ENCODE measurements at places on chromosomes 5 and 9.

DNA sequence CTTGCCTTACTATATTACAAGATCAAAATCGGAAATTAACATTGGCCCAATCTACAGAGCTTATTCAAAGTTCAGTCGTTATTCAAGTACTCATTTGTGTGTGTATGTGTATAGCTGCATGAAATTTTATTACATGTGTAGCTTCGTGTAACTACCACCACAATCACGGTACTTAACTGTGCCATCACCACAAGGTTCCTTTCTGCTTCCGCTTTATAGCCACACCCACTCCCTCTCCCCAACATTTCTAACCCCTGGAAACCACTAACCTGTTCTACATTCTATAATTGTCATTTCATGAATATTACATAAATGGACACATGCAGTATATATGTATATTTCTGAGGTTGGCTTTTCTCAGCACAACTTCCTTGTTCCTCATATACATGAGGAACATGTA is 4.0 kb upstream of the TEX48 start:
- no peak for DNase-seq

GRCh38 chr5:33272288-33272687 is 168.5 kb upstream of the TARS1 start:
- DNase-seq = no peak

- DNase-seq = no peak
These were observed 330.1 kb downstream of the NDUFS4 start for GRCh38 chr5:53890490-53890889.

- no peak for DNase-seq
These were observed 30.4 kb downstream of the TNFSF8 start for GRCh38 chr9:114899995-114900394.

DNA sequence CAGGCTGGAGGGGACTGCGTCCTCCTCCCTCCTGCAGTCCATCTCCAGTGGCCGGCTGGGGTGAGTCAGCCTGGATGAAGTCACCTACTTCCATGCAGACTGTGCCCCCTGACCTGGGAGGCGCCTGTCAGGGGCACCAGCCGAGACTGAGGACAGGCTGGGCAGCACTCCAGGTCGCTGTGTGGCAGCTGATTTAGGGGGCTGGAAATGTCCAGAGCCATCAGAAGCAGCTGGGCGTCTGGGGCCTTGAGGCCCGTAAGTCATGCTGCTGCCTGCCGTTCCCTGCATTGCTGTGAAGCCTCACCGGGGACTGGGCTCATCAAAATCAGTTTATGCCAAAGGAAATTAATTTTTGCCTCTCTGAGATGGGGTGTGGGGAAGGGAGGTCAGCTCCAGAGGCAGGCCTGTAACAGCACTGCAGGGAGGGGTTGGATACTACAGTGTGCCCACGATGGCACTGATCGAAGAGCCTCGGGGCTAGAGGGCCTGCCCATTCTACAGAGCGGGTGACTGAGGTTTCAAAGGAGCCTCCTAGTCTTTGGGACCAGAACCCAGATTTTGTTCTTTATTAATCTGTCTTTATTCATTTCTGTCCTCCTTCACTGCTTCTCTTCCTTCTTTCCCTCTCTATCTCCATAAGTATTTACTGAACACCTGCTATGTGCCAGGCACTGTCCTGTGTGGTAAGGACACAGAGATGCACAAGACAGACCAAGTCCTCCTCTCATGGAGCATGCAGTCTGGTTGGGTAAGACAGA is 70.4 kb upstream of the PSD2 start:
- no peak for DNase-seq

DNA sequence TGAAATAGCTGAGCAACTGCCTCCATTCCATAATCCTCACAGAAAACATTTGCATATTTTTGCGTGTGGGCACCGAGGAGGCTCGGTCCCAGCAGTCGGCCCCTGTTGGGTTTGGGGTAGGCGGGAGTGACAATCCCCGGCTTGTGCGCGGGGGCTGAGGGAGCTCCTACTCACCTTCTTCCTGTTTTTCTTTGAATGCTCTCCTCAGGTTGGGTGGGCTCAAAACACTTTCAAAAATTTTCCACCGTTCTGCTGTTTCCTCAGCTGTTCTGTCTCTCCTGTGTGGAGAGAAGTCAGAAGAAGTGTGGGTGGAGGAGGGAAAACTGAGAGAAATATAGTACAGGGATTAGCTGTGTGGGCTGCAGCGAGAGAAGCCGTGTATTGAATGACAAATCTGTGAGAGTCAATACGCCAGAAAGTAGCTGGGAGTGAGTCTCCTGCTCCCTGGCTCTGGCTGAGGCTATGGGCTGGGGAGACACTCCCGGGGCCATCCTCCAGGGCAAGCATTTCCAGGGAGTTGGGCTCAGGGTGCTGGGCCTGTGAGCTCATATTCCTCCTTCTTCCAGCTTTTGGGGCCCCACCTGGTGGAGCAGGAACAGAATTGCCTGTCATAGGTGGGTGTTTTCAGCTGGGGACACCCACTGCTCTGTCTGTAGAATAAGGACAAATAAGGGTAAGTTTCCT is 84.7 kb downstream of the CMYA5 start:
- no peak for DNase-seq

- no peak for DNase-seq
These were observed 68.8 kb upstream of the NTRK2 start for GRCh38 chr9:84600739-84601138.

- DNase-seq = no peak
These were observed 2011.0 kb upstream of the NUDT12 start for GRCh38 chr5:105573575-105573974.

- DNase-seq = no peak
These were observed 192.4 kb downstream of the DOCK8 start for GRCh38 chr9:406886-407654.
